ENCODE measurements at places on chromosomes 7 and 10. TPM values are rescaled to one million over a fixed set of nuclear protein-coding genes. Genes with fewer than 3 reads are reported as not detected.

GRCh38 chr7:823649-824048 is 8.6 kb upstream of the SUN1 start:
- no peak for DNase-seq

NODAL gene
- total RNA-seq, result not detected

GRCh38 chr7:5435291-5436002 is 11.8 kb upstream of the TNRC18 start:
- DNase-seq, result no peak

DNA sequence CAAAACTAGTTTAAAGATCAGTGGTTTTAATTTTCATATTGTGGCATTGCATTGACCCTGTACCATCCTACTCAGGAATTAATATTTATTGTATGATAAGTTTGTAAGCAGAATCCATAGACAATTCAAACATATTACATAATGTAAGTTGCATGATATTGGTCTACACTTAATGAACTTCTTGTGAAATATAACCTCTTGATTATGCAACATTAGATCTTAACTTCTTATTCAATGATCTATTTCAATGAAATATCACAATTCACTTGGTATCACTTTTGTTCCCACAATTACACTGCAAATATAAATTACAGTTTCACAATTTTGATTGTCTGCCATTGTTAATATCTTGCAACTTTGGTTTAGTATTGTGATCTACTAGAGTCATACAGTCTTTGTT is 44.0 kb upstream of the TMEM229A start:
- no peak for DNase-seq

DNA sequence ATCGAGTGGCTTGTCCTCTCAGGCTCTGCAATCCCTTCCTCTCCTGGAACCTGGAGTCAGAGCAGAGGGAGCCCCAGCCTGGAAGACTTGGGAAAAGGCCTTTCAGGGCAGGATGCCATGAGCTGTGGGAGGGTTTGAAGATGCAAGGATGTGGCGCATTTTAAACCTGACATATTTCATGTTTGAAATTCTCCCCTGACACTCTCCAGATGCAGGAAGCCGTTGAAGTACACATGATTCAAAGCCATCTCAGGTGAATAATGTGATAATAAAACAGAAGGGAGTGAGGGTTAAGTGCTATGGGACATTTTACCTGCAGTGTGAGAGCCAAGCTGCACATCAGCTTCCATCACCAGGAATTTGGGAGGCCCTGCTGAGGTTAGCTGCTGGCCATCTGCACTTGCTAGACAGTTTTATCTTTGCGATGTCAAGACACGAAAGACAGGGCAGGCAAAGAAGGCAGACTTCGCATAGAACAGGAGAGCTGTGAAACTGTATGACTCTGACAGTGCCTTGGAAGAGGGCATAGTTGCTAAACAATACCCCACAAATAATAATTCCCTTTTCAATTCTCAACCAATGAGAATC is 159.1 kb upstream of the GDF10 start:
- no peak for DNase-seq

GRCh38 chr7:132403465-132404110 is 172.7 kb downstream of the PLXNA4 start:
- no peak for DNase-seq

GIMAP6 gene
- 29.4 TPM for total RNA-seq

GRCh38 chr10:80196950-80197315 is 8.4 kb downstream of the ANXA11 start:
- DNase-seq, result no peak

ADCY1 gene
- 8.9 TPM for total RNA-seq

DNA sequence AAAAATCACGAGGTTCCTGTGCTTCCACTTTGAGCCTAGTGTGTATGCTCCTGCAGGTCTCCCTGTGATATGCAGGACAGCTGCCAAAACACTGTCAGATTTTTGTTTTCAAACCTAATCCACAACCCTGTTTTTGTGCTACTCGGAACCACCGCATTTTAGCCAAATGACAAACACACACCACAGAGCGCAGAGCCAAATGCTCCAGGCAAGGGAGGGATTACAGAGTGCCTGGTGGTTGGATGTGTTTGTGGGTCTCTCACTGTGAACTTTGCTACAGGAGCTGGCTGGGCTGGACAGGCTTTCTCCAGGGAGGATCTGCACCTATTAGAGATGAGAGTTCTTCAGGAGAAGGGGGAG is 5.7 kb upstream of the RBM28 start:
- DNase-seq, result no peak

DNA sequence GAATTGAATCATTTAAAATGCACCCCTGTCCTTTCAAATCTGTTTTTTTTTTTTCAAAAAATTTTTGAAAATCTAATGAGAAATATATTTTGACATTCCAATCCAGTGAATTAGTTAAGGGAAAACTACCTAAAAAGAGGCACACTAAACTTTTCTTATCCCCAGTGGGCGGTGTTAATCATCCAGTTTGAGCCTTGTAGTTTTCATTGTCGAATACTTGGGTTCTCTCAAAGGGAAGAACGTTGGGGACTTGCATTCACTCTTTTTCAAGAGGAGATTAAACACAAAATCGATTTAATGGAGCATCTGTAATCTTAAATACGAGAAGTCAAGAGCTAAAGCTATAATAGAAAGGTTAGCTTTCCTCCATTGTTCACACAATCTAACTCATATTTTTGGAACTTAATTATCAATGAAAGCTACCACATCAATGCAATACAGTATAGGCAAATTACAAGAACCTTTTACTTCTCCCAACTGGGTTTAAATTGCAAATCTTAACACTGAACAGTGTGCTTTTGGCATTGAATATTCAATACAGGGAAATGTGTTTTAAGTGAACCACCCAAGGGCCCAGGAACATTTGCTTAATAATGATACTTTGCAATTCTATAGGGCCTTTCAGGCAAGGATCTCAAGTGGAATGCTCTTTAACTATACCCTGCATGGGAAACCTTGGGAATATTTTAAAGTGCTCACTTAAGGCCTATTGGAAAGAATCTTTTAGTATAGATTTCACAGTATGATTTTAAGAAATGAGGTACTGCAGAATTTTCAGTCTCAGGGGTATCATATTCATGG is 13.1 kb upstream of the SP8 start:
- no peak for DNase-seq

ASB15 gene
- total RNA-seq, result not detected

TMEM130 gene
- not detected for total RNA-seq

PNLIPRP3 gene
- not detected for total RNA-seq

AKR1E2 gene
- total RNA-seq, result 10.1 TPM

- DNase-seq, result peak; percentile 14
Observed at GRCh38 chr7:8295638-8296361, 33.8 kb upstream of the ICA1 start.

LIPN gene
- not detected for total RNA-seq

Data from activated T-helper 2 cell treated with anti-CD3 and anti-CD28 coated beads, Interferon-gamma antibody, Interleukin-2, Interleukin-4, amounts not matched to agents 10 μg/mL and 5 μg/mL and 100 μg/mL, durations not matched to agents 14 hours and 24 hours and 36 hours (primary cell).